ENCODE measurements at places on chromosomes 16 and 17. TPM values are rescaled to one million over a fixed set of nuclear protein-coding genes. Genes with fewer than 3 reads are reported as not detected.

- DNase-seq: no peak
These were observed 25.5 kb upstream of the ZNF750 start for GRCh38 chr17:82865274-82865673.

FZD2 gene
- 0.74 TPM for total RNA-seq

GGT6 gene
- not detected for total RNA-seq

DNA sequence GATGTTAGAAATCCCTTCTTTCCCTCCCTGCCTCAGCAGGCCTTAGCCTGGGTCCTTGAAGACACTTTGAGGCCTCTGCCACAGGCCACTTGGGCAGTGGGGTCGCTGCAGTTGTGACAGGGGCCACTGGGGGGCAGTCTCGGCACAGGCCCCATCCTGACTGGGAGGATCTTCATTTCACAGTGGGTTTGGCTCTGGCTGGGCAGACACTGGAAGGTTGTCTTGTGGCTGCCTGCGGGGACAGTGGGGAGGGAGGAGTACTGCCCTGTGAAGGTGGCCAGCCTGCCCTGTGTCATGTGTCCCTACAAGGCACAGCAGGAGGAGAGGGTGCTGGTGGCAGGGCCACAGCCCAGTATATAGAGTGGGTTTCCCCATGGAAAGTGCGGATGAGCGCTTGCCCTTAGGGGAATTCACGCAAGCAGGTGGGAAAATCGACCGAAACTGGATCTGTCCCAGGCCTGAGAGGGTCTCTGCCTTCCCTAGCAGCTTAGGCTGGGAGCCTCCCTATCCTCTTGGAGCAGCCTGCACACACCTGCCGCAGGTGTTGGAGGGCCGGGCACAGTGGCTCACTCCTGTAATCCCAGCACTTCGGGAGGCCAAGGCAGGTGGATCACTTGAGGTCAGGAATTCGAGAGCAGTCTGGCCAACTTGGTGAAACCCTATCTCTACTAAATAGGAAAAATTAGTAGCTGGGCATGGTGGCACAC lies 28.8 kb downstream of the GINS2 start:
- DNase-seq: no peak

GRCh38 chr16:5019775-5020174 lies 14.0 kb downstream of the NAGPA start:
- no peak for DNase-seq

ZNF785 gene
- 7.3 TPM for total RNA-seq

- DNase-seq: no peak
These were observed 6.9 kb downstream of the SLC16A3 start for GRCh38 chr17:82235775-82236141.

OTOA gene
- 1.1 TPM for total RNA-seq

TMC5 gene
- 0.47 TPM for total RNA-seq

GRCh38 chr17:60510723-60511122 lies 15.3 kb downstream of the APPBP2 start:
- no peak for DNase-seq

- no peak for DNase-seq
These were observed 53.2 kb downstream of the NQO1 start for GRCh38 chr16:69672998-69673713.

GRCh38 chr16:25013751-25014499 lies 1.2 kb downstream of the ARHGAP17 start:
- DNase-seq: no peak

SERPINF2 gene
- total RNA-seq: 6.0 TPM

CD300E gene
- 1.6 TPM for total RNA-seq

SLC16A11 gene
- total RNA-seq: 0.47 TPM

GRCh38 chr16:25413133-25413532 lies 155.5 kb upstream of the ZKSCAN2 start:
- no peak for DNase-seq

KRTAP2-2 gene
- not detected for total RNA-seq

DNA sequence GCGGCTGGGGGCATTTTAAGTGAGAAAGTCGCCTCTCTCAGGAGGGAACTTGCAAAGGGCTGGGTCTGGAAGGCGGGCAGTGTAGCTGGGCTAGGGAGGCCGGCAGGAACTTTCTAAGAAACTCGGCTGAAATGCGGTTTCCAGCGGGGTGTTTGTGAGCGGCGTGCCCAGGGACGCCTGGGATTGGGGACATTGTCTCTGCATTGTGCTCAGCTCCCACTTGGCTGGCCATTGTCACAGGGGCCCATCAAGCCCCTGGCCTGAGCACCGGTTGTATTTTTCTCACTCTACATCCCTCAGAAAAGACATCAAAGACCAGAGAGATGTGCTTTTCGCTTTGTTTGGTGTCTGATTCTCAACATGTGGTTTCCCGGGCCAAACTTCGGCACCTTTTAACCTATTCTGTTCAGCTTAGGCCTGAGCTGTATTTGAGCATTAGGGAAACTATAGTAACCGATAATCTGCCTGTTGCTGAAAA lies 291.1 kb upstream of the IRX3 start:
- no peak for DNase-seq

SEPTIN1 gene
- 2.5 TPM for total RNA-seq

DNA sequence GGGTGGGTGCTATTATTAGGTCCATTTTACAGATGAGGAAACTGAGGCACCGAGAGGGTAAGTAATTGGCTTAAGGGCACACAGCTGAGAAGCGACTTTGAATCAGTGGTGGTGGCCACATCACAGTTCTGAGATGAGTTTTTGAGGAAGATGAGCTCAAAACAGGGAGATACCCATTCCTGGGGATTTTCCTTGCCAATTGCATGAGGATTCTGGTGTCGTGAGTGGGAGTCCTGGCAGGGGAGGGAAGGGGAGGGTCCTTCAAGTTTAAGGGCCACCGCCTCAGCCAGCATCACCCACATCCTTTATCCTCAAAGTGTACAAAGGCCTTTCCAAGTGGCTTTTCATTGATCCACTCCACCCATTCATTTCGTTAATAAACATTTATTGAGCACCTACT lies 45.3 kb downstream of the IL21R start:
- DNase-seq: no peak

SYCE1L gene
- total RNA-seq: not detected

DNA sequence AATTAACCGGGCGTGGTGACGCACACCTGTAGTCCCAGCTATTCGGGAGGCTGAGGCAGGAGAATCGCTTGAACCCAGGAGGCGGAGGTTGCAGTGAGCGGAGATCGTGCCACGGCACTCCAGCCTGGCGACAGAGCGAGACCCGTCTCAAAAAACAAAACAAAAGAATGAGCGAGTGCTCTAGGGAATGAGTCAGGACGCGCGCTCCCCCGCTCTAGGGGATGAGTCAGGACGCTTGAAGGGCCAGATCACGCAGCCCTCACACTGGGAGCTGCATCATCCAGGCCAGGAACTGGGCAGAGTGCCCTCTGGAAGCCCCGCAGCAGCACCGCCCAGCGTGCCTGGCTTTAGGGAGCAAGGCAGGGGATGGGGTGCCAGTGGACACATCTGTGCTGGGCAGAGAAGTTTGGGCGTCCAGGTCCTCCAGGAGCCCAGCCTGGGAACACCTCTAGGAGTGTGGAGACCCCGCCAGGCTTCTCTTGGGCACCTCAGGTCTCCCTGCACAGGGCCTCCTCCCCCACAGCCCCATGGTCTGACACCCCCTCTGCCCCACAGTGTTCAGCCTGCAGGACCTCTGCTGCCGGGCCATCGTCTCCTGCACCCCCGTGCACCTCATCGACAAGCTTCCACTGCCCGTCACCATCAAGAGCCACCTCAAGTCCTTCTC lies 3.9 kb upstream of the WFIKKN1 start:
- DNase-seq: peak; percentile 68

PRSS36 gene
- total RNA-seq: 7.6 TPM

DNA sequence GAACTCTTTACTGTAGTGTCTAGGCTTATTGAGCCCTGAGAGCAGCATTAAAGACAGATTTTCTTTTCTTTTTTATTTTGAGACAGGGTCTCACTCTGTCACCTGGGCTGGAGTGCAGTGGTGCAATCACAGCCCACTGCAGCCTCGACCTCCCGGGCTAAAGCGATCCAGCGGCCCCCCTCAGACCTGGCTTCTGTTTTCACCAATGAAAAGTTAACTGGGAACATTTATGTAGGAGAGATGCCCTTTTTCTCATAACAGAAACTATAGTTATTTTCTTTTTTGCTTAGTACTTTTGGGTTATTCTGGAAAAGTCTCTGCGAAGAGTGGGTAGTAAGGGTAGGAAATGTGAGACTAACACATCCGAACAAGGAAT lies 1.5 kb downstream of the MAP1LC3B start:
- DNase-seq: no peak

KRTAP4-5 gene
- total RNA-seq: not detected

TBC1D3C gene
- 0.79 TPM for total RNA-seq

- no peak for DNase-seq
These were observed 184.4 kb upstream of the DYNLRB2 start for GRCh38 chr16:80356365-80356764.

GRCh38 chr17:34370376-34370996 lies 7.5 kb upstream of the CCL1 start:
- DNase-seq: no peak

DNA sequence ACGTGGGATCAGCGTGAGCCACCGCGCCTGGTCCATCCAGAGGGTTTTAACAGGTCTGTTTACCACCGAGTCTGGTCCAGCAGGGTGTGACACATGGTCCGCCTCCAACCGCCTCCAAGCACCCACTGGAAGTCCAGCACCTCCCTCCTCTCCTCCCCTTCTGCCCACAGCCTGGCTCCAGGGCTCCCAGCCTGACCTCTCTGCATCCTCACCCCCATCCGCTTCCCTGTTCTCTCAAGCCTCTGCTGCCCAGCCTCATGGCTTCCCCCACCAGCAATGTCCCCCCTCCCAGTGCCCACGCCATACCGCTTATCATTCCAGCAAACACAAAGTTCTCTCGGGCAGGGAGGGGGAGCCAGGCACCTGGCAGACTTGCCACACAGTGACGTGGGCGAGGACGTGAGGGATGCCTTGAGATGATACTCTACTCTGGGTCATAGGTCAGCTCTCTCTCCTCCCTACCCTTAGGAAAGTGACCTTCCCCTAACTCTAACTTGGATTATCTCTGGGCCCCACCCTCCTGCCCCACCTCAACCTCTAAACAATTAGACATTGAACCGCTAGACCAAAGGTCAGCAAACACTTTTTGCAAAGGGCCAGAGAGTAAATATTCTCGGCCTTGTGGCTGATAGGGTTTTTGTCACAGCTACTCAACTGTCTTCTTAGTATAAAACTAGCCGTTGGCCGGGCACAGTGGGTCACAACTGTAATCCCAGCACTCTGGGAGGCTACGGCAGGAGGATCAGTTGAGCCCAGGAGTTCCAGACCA lies 23.1 kb downstream of the CDC42EP4 start:
- DNase-seq: no peak

IRX5 gene
- not detected for total RNA-seq

- peak; percentile 83 for DNase-seq
These were observed 10.3 kb upstream of the TVP23A start for GRCh38 chr16:10828851-10829366.

GRCh38 chr16:11262915-11263314 lies 6.2 kb downstream of the TNP2 start:
- DNase-seq: no peak

DNA sequence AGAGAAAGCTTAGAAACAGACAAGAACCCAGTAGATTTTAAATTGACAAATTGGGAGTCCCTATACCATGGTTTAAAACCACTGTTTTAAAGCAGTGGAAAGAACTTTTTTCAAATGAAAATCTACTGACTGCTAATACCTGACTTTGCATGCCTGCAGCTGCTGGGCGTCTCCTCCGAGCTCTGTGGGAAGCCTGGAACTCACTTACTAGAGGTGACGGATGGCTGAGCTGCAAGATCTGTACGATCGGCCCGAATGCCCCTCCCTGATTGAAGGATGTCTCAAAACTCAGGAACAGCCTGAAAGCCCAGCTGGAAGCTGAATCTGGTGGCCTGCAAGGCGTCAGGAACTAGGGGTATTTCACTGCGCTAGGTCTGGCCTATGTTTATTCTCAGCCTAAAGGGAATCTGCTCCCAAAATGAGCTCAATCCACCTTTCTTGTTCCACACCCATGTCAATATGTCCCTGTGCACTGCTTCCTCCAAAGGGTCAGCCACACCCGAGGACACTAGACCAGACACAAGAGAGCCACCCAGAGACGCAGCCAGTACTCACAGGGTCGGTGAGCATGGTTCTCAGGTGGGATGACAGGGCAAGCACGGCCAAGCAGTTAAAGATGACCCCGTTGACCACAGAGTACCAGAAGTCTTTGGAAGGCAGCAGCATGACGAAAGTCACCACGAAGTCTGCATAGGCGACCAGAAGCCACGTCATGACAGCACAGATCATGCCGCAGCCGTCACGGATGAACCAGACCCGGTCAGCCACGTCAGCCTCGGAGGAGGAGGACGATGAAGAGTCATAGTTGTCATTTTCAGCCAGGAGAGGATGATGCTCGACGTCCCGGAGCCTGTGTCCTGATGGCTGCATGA lies 21.4 kb downstream of the ZDHHC7 start:
- no peak for DNase-seq

GRCh38 chr17:43718544-43718943 lies 40.0 kb downstream of the SOST start:
- DNase-seq: no peak

DNA sequence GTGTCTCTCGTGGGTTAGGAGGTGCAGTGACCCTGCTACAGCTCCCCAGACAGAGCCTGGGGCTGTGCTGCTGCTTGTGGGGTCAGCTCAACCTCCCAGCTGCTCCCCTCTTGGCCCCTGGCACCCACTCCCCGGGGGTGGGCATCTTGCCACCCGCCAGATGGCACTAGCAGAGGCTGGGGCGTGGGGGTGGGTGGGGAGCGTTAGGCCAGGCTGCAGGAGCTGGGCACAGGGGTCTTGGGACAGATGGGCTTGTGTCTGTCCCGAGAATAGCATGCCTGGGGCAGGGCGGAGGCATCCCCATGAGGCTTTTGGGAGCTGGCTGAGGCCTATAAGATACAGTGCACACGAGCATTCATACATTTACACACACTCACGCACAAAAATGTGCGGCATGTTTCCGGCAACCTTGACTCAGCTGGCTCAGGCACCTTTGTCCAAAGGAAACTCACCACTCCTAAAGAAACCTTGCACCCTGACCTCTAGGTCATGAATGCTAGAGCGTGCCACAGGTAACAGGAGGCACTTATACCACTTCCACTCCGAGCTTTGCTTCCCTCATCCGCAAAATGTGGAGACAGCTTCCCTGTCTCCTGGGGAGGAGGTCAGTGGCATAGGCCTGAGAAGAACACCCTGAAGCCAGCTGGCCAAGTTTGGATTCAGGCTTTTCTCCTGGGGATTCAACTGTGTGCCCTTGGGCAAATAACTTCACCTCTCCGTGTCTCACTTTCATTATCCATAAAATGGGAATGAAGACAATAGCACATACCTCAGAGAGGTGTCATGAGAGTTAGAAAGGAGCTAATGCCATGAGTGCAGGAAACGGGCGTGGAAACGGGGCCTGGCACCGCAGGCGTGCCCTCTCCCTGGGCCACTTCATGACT lies 78.9 kb upstream of the LHX1 start:
- no peak for DNase-seq

DNA sequence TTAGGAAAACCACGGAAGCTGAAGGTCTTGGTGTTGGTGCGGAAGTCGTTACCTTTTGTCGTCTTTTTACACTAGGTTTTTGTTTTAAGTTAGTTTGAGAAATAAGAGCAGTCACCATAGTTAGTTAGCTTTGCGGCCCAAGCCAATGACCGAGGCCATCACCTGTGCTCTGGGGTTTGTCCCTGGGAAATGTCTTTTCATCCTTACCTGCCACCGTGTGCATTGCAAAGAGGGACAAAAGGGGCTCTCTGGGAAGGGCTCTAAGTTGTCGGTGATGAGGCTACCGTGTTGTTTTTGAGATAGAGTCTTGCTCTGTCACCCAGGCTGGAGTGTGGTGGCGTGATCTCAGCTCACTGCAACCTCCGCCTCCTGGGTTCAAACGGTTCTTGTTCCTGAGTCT lies 49.8 kb downstream of the NDE1 start:
- DNase-seq: no peak

All from omental fat pad (tissue), 4 donors.